Stimulated activated CD4-positive, alpha-beta T cell treated with anti-CD3 and anti-CD28 coated beads, Interleukin-2, amount 100 ng/mL, for 48 hours (primary cell): ENCODE measurements at places on chromosomes 12 and 14.

DNA sequence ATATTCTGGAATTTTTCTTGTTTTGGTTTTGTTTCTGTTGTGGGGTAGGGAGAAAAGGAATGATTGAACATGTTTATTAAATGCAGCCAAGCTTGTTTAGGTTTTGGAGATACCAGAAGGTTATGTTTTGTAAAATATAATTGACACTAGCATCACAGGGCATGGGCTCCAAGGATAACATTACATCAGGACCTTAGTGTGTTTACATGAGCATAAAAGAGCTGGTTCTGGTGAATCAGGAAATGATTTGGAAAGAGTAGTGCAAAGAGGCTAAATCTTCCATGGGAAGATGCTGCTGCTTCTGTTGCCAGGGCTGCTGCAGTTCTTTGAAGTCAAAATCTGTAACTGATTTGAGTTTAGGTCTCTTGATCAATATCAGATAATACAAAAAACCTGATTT is 118.7 kb downstream of the ETNK1 start:
- DNase-seq = no peak

GRCh38 chr12:91140026-91140931 is 29.0 kb upstream of the LUM start:
- no peak for DNase-seq

DNA sequence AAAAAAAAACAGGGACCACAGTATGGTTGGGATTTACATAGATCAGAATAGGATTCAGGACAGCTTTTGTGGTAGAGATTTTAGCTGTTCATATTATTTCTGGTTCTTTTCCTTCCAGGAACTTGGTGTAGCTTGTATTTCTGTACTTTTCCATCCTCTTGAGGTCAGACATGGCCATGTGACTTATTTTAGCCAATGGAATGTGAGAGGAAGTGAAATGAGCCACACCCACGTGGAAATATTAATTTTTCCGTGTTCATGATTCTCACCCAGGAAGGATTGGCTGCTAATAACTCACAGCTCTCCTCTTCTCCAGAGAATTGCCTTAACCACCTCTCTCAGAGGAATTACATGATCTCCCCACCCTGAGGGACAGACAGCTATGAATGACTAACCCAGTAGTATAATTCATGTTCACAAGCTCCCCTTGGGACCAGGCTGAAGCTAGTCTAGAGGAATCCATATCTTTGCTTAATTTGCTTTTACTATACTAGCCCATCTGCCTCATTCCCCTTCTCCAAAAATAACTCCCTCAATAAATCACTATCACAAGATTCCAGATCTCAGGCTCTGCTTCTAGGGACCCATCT is 340.4 kb downstream of the NUAK1 start:
- no peak for DNase-seq

DNA sequence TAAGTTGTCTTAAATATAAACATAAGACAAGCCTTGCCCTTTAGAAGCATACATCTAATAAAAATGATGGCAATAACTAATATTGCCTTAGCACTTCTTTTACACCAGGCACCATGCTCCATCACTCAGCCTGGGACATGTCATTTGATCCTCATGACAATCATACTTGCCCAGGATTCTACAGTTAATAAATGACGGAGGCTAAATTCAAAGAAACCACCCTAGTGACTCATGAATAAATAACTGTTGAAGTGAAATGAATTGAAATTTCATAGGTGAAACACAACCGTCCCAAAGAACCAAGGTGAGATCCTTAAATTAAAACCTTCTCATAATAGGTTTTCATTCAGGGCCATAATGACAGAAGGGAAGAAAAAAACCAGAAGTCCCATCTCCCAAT is 89.5 kb downstream of the GRIN2B start:
- no peak for DNase-seq

GRCh38 chr12:9792961-9793617 is 32.4 kb upstream of the CD69 start:
- no peak for DNase-seq

DNA sequence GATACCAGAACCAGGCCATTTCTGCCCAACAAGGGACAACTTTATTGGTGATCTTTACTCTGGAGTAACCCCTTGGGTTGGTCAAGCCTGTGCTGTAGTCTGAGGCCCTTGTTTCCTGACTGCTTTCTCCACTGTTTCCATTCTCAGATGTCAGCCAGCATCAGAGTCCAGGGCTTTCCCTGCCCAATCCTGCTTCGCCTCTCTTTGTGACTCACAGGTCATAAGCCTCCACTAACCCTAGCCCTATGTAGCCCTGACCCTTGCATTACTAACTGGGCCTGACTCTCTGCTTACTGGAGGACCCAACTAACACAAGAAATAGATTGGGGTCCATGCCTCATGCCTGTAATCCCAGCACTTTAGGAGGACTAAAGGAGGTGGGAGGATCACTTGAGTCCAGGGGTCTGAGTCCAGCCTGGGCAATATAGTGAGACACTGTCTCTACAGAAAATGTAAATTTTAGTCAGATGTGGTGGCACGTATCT is 8.6 kb upstream of the SNRNP35 start:
- DNase-seq = no peak

DNA sequence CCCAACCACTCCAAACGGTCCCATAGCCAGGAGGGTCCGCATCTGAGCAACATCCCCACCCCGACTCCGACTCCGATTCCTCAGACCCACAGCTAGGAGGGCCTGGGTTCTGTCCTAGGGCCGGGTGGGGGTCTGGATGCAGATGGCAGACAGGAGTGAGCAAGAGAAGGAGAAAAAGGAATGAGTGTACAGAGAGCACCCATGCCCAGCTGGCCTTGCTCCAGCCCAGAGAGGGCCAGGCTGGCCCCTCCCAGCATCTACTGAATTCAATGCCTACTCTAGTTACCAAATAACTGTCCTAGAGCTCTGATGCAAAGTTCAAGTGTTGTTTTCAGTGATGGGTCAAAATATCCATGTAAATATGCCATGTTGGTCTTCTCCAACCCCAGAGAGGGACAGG is 40.8 kb downstream of the VDR start:
- no peak for DNase-seq

- DNase-seq = no peak
Observed at GRCh38 chr14:51304941-51305340, 64.9 kb downstream of the TMX1 start.

GRCh38 chr12:101957252-101957959 is 80.0 kb downstream of the DRAM1 start:
- DNase-seq = no peak

DNA sequence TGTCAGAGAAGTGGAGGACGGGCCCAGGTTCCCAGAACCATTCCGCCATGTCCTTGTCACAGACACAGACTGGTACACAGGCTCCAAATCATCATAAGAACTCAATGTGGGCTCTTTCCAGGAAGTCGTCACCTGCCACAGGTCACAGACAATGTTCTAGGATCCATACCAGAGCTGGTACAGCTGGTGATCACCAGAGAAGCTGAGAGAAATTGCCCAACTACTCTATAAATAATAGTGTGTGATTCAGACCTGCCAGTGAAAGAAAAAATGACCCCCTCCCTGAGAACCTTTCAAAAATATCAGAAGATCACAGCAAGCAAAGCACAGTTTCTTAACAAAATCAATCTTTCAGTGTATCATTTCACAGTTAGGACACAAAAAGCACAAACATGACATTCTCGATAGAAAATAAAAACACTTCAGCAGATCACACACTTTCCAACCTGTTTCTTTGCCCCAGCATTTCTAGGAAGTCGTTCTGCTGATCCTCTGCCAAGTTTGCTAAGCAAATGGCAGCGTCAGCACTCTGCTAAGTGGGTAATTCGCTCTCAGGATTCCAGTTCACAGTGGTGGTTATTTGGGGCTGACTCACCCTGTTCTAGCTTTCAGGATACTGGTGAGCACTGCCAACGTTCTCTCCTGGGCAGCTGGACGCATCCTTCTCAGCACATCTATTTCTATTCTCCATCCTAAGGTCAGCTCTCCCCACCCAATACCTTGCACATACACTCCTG is 223.3 kb upstream of the SFSWAP start:
- no peak for DNase-seq

GRCh38 chr12:106586803-106587684 is 4.2 kb downstream of the RFX4 start:
- DNase-seq = no peak

- DNase-seq = no peak
Observed at GRCh38 chr12:47739979-47740378, 14.7 kb upstream of the ENDOU start.

DNA sequence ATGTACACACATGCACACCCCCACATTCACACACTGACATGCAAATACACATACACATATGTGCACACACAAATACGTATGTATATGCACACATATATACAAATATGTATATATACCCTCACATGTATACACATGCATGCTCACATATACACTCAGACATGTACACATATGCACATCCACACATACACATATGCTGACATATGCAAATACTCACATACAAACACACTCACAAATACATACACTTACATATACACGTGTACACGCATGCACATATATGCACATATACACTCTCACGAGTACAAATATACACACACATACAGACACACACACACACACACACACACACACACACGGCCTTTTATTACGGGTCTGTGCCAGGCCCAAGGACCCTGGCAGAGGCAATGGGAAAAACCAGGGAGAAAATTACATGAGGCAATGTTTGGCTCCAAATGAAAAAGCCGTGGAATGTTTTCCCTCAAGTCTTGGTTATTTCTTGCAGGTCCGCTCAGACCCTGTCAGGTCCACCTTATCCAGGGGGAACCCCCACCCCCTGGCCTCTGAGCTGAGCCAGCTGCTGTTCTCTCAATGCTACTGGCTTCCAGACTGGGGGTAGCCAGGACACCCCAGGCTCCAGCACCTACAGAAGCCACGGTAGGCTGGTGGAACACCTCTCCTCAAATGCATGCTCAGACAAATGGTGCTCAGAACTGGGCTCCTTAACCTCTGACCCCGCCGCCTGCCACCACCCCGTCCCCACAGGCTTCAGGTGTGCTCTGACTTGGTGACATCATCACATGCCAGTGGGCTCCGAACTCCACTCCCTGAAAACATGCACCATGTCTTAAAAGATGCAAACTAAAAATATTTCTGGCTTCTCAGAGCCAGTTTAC is 54.7 kb downstream of the BCL11B start:
- DNase-seq = no peak

GRCh38 chr12:64730588-64730969 is 28.6 kb downstream of the GNS start:
- no peak for DNase-seq

DNA sequence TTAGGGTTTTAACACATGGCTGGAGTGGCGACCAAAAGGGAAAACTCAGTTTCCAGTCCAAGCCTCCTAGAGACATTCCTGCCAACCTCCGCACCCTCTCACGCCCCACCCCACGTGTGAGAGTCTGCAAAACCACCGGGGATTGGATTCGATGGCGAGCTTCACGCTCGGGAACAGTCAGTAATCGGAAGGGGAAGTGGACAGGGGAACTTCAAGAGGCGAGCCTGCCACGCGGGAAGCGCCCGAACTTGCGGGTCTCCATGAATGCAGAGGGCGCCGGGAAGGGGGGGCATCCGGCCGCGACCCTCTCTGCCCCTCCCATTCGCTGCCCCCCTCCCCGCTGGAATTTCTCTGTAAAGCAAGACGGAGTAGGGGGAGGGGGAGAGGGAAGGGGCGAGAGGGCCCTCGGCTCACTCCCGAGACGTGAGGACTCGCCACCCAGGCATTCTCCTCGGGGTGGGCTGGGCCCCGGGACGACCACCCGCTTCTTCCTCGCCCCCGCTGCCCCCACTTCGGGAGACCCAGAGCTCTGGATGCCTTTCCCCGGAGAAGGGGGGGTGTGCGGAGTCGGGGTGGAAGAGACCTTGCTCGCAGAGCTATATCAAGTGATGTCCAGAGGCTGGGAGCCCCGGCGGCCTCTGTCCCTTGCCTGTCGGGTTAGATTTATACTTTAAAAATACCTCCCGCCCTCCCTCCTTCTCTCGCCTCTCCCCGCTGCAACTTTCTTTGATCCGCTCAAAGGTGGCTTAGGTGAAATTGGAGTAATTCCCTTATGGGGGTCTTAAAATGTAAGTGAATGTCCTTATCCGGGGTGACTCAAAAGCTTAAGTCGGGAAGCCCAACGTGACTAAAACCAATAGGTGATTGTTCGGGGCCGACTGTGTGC is 2.5 kb upstream of the CCND2 start:
- no peak for DNase-seq

DNA sequence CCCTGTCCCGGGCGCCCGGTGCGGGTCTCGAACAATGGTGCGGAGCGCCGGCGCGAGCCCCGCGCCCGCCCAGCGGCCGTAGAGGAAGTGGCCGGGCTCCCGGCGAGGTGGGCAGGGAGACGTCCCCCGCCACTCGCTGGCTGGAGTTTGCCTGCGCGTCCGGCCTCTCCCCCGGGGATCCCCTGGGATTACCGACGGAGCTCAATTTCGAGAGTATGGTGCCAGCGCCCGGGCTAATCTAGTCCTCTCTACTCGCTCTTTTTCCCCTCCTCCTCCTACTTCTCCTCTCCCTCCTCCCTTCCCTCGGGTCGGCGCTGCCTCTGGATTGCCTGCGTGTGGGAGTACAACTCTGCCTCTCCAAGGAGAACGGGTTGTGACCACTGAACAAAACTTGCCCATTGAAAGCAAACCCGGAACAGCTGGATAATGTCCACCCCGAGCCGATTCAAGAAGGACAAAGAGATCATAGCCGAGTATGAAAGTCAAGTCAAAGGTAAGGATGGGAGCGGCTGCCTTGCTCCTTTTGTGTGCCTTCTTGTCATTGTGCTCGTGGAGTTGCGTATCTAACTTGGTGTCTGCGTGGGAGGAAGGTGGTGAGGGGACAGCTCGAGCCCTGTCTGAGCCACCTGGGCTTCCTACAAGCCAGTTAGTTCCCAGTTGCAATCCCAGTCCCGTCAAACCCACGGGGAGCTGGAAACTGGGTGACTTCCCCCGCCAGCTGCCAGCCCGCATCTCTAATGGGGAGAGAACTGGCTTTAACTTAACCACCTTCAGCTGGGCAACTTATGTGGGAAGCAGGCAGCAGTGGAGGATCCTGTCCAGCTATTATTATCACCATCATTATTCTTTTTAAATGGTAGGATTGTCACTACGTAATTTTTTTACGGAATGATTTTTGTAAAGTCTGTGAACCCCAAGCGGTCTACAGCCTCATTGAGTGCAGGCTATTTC is at the start of gene SRGAP1:
Gene SRGAP1, plus strand, starts transcription at position 310 of the 951 bp plus-strand sequence. Its CDS starts 117 bp downstream, at position 427.
- DNase-seq = no peak

GRCh38 chr12:116068371-116068770 is 209.1 kb downstream of the MED13L start:
- DNase-seq = no peak

- DNase-seq = no peak
Observed at GRCh38 chr12:92739113-92739512, 36.3 kb downstream of the PLEKHG7 start.

GRCh38 chr14:91911474-91912032 is 35.9 kb downstream of the FBLN5 start:
- peak; percentile 29 for DNase-seq

- DNase-seq = no peak
Observed at GRCh38 chr14:51859131-51859530, 1.3 kb upstream of the GNG2 start.
